Activated naive CD8-positive, alpha-beta T cell treated with anti-CD3 and anti-CD28 coated beads, Interleukin-2, amount 50 U/mL, for 24 hours (primary cell): ENCODE measurements at places on chromosomes 2 and 18.

DNA sequence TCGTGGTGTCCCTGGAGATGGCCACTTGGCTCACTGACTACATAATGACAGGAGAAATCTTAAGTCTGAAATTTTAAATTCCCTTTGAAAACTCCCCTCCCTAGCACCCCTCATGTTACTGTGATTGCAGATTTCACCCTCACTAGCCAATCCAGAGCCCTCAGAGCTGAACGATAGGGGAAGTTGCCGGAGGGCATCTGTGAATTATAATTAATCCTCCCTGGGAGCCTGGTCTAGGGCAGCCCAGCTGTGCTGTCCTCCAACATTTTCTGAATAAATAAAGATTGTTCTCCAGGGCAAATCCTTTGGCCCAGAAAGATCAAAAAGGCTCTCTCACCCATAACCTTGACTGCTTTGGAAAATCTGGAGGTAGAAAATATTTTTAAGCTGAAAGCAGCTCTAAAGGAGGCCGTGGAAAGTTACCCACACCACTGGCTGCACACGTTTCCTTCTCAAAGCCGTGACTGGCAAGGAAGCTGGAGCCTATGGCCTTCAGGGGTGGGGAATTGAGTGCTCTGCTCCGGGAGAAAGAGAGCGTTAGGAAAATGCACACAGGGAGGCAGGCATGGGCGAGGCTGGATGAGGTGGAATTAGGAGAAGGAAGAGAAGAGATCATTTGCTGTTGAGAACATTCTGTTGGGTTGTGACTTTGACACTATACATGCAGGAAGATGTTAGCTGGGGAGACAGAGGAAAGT lies 68.9 kb upstream of the CNGA3 start:
- no peaks in the 10 kb centered on the region for H3K36me3 ChIP-seq
- H3K27me3 ChIP-seq = peaks cover 26% of the 10 kb centered on the region
- no peak overlapping the region for H3K4me3 ChIP-seq
- no peaks in the 10 kb centered on the region for H3K4me1 ChIP-seq
- no peak overlapping the region for H3K27ac ChIP-seq

GRCh38 chr2:26217720-26218119 lies 26.7 kb downstream of the HADHA start:
- no peak overlapping the region for H3K4me3 ChIP-seq
- no peaks in the 10 kb centered on the region for H3K4me1 ChIP-seq
- DNase-seq = no peak
- H3K27ac ChIP-seq = no peak overlapping the region

DNA sequence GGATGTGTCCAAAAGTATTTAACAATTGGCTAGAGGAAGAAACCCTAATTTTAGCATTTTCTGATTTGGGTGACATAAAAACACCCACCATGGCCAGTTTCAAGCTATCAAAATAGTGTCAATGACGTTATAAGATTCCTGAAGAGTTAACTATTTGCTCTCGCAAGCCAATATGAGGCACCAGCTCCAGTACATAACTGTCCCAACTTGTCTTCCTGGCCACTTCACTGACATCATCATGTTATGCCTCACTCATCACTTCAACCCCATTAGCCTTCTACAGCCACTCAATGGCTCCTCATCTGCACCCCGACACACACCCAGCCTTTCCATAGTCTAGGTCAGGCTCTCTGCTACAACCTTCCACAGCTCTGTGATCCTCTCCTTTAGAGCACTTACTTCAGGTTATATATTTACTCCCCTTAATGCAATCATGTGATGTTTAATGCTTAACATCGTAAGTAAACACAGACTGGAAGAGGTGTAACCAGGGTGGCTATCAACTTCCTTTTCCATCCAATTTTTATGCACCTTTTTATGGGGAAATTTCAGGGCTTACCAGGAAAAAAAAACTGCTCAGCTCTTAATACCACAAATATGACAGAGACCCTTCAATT lies 158.7 kb downstream of the VWC2L start:
- no peaks in the 10 kb centered on the region for H3K27me3 ChIP-seq
- H3K36me3 ChIP-seq = no peaks in the 10 kb centered on the region
- no peak overlapping the region for H3K27ac ChIP-seq

DNA sequence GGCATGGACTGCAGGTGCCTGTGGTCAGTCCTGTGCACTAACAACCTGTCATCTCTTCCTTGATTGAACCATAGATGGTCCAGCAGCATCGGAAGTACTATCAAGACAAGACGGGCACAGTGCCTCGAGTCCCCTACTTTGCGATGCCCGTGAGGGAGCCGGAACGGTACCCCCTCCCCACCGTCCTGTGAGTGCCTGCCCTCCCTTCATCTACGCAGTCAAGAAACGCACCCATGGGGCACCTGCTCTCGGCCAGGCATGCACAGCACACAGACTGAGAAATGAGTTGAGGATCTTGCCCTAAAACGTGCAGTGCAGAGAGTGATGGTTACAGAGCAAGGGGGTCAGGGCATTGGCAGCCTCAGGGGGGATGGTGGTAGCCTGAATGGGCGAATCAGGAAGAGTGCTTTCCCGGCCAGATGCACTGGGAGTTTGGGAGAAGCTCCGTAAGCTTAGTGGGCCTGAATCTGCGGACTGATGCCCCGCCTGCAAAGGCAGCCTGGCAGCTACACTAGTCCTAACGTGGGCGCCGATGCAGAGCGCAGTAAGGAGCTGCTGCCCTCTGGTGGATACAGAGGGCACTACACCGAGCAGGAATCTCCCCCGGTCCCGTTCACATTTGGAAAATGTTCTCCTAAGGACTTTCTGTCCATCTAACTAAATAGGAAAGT lies 63.6 kb downstream of the CIB4 start:
- no peaks in the 10 kb centered on the region for H3K4me1 ChIP-seq
- H3K36me3 ChIP-seq = no peaks in the 10 kb centered on the region
- H3K27ac ChIP-seq = no peak overlapping the region
- H3K27me3 ChIP-seq = peaks cover 11% of the 10 kb centered on the region

GRCh38 chr2:198408171-198408570 lies 603.8 kb downstream of the PLCL1 start:
- H3K27ac ChIP-seq = no peak overlapping the region
- peaks cover 7% of the 10 kb centered on the region for H3K27me3 ChIP-seq
- H3K4me3 ChIP-seq = no peak overlapping the region

DNA sequence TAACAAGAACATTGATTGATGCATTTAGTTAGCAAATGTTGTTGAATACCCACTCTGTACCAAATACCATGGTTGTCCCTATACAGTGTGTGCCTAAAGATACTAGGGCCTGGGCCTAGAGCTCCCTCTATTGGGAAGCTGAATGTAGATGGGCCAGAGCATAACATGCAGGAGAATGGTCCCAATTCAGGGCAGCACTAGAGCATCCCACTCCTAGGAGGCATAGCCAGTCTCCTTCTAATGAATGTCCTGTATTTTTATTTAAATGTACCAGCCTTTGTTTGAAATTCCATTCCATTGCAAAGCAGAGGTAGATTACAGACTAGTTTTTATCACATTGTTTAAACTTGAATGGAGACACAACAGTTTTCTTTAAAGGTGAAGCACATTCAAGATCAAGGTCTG lies 90.6 kb downstream of the FEZ2 start:
- no peaks in the 10 kb centered on the region for H3K4me1 ChIP-seq
- DNase-seq = peak; percentile 33
- H3K27me3 ChIP-seq = no peaks in the 10 kb centered on the region

- DNase-seq = no peak
- no peaks in the 10 kb centered on the region for H3K4me1 ChIP-seq
- H3K4me3 ChIP-seq = no peak overlapping the region
- no peak overlapping the region for H3K27ac ChIP-seq
- H3K27me3 ChIP-seq = no peaks in the 10 kb centered on the region
- no peaks in the 10 kb centered on the region for H3K36me3 ChIP-seq
Observed at GRCh38 chr2:139720056-139720455, 939.9 kb upstream of the NXPH2 start.

- no peak overlapping the region for H3K4me3 ChIP-seq
- no peak overlapping the region for H3K27ac ChIP-seq
- H3K27me3 ChIP-seq = no peaks in the 10 kb centered on the region
- peaks cover 16% of the 10 kb centered on the region for H3K36me3 ChIP-seq
- peaks cover 40% of the 10 kb centered on the region for H3K4me1 ChIP-seq
- no peak for DNase-seq
Observed at GRCh38 chr2:157857881-157858280, 18.2 kb downstream of the ACVR1 start.

DNA sequence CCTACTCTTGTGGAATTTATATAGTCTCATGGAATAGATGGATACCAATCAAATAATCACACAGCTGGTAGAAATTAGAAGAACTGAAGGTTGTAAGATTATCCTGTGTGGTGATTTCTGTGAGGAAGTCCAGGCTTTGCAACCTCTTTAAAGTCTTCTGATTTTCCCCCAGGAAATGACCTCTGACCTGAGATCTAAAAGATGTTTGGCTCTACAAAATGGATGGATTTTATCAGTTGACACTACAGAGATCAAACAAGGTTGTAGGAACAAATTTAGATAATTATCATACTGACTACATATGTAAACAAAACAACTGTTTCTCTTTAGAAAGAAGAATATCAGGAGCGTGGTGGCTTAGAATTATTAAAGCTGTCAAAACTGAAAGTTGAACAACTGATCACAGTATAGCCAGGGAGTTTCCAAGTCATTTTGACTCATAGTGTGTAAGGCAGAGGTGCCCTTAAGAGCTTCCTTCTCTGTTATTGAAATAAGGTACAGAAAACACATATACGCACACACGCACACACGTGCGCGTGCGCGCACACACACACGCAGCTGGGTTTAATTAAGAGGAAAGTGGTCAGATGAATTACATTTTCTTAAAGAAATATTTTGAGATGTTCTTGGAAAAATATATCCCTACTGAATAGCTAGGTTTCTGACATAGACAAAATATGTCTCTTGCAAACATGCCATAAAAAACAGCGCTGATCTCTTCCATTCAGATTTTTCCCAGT lies 35.5 kb upstream of the PELI1 start:
- no peaks in the 10 kb centered on the region for H3K36me3 ChIP-seq
- peak overlapping the region; percentile 59 for H3K27ac ChIP-seq
- no peak for DNase-seq
- no peak overlapping the region for H3K4me3 ChIP-seq
- H3K27me3 ChIP-seq = peaks cover 2% of the 10 kb centered on the region

GRCh38 chr2:26968001-26968400 lies 2.4 kb upstream of the MAPRE3 start:
- no peak for DNase-seq
- H3K36me3 ChIP-seq = no peaks in the 10 kb centered on the region
- H3K4me1 ChIP-seq = peaks cover 17% of the 10 kb centered on the region

DNA sequence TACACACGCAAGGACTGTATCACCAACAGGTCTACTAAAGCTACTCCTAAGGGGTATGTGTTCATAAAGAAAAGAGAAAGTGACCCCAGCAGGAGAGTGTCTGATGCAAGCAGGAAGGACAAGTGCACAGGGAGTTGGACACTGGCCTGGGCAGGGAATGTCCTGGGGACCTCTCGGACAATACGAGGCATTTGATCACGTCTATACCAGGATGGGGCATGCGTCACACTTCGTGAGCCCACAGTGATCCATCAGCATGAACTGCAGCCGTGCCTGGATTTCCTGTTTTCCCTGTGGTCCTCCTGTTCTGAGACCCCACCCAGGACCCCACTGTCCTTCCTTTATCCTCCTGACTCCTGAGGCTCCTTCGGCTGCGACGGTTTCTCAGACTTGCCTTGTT lies 113.9 kb downstream of the HDAC4 start:
- no peak for DNase-seq
- no peak overlapping the region for H3K4me3 ChIP-seq

DNA sequence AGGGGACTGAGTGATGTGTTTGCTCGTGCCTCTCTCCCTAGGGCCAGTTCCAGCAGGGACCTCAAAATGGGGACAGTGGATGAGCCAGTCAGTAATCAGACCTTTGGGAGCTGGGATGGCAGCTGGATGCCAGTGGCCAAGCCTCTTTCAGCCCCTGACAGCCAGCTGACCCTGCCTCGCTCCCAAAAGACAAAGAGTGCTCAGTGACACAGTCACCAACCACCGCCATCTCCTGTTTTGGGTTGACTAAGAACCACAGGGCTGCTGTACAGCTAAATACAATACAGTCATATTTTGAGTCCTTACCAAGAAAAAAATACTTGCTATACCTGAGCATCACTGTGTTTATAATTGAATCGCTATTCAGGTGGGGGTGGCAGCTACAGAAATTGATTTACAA lies 75.7 kb downstream of the POU3F3 start:
- H3K27me3 ChIP-seq = no peaks in the 10 kb centered on the region
- H3K27ac ChIP-seq = no peak overlapping the region
- no peak for DNase-seq
- no peaks in the 10 kb centered on the region for H3K36me3 ChIP-seq

- H3K4me1 ChIP-seq = peaks cover 99% of the 10 kb centered on the region
- peak; percentile 63 for DNase-seq
- H3K36me3 ChIP-seq = peaks cover 61% of the 10 kb centered on the region
- H3K27ac ChIP-seq = peak overlapping the region; percentile 96
- peaks cover 2% of the 10 kb centered on the region for H3K27me3 ChIP-seq
- H3K4me3 ChIP-seq = peak overlapping the region; percentile 62
Observed at GRCh38 chr2:203718087-203718486, 11.6 kb downstream of the CD28 start.

DNA sequence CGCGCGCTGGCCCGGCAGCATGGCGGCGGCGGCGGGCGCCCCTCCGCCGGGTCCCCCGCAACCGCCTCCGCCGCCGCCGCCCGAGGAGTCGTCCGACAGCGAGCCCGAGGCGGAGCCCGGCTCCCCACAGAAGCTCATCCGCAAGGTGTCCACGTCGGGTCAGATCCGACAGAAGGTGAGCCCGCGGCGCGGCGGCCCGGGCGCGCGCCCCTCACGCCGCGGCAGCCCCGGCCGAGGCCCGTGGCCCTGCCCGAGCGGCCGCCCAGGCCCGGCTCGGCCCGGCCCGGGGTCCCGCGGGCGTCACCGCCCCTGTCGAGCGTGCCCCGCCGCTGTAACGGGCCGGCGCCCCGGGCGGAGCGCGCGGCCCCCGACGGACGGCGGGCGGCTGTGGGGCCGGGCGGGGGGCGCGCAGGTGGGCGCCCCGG lies 218 bp downstream of the DGKD start:
- H3K36me3 ChIP-seq = peaks cover 37% of the 10 kb centered on the region
- H3K27ac ChIP-seq = no peak overlapping the region
- DNase-seq = no peak
- H3K27me3 ChIP-seq = no peaks in the 10 kb centered on the region
- H3K4me3 ChIP-seq = peak overlapping the region; percentile 19

GRCh38 chr18:21293479-21293878 lies 51.4 kb downstream of the GREB1L start:
- H3K4me3 ChIP-seq = no peak overlapping the region
- no peak for DNase-seq
- H3K4me1 ChIP-seq = no peaks in the 10 kb centered on the region
- H3K27me3 ChIP-seq = no peaks in the 10 kb centered on the region
- no peaks in the 10 kb centered on the region for H3K36me3 ChIP-seq

- H3K4me3 ChIP-seq = no peak overlapping the region
- no peak for DNase-seq
- H3K4me1 ChIP-seq = no peaks in the 10 kb centered on the region
Observed at GRCh38 chr2:151498178-151498577, 88.5 kb downstream of the RIF1 start.
